ENCODE measurements at places on chromosomes 13 and 19. TPM values are rescaled to one million over a fixed set of nuclear protein-coding genes. Genes with fewer than 3 reads are reported as not detected.
A peak's percentile ranks its signal among the peaks of the same experiment; 100 is the strongest.

DNA sequence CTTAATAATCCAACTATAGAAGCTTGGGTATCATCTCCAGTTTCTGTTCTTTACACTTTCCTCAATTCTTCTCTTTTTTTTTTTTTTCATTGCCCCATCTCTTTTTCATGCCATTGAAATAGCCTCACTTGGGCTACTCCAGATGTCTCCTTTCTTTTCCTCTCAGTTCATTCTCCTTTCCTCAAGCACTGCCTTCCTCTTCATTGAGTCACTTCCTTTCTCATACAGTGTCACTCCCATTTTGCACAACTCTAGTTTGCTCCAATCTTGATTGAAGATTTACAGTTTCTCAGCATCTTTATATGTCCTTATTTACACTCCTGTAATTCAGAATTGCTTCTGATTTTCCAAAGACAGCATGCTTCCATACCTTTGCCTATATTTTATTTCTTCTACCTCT lies 61.3 kb downstream of the IPO5 start:
- peaks cover 53% of the 10 kb centered on the region for H3K36me3 ChIP-seq
- no peak for DNase-seq
- H3K4me1 ChIP-seq: no peaks in the 10 kb centered on the region

DNA sequence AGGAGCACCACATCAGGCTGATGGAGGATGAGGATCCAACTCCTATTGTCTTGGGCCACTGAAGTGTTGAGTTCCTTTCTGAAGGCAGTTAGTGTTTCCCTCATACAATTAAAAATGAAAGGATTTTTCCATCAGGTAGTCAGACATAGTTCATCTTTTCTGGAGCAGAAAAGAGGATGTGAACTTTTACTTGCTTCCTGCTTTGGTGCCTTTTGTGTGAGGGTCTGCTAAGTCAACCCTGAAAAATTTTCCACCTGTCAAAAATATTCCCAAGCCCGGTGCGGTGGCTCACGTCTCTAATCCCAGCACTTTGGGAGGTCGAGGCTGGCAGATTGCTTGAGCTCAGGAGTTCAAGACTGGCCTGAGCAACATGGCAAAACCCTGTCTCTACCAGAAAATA lies 43.9 kb downstream of the RGCC start:
- H3K27me3 ChIP-seq: no peaks in the 10 kb centered on the region
- H3K36me3 ChIP-seq: no peaks in the 10 kb centered on the region
- no peak for DNase-seq
- H3K27ac ChIP-seq: no peak overlapping the region

DNA sequence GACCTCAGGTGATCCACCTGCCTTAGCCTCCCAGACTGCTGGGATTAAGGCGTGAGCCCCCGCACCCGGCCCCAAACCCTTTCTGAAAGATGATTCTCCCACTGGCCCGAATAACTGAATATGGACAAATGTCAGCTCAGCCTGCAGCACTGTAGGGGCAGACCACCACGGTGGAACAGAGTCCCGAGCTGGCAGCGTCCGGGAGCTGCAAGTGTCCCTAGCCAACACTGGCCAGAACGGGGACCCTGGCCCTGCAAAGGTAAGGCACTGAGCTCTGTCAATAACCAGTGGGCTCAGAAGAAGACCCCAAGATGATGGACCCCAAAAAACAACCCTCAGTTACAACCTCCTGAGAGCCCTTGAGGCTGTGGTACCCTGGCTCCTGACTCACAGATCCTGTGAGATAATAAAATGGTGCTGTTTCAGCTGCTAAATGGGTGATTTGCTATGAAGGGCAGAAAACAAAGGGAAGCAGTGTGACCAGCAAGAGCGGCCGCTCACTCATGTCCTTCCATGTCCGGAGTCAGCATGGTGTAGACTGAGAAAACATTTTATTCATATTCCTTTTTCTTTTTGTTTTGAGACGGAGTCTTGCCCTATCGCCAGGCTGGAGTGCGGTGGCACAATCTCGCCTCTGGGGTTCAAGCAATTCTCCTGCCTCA lies 1.6 kb downstream of the LSM7 start:
- peaks cover 14% of the 10 kb centered on the region for H3K36me3 ChIP-seq
- H3K4me1 ChIP-seq: peaks cover 47% of the 10 kb centered on the region

- peaks cover 11% of the 10 kb centered on the region for H3K4me1 ChIP-seq
- DNase-seq: no peak
- H3K4me3 ChIP-seq: peak overlapping the region; percentile 70
- peaks cover 28% of the 10 kb centered on the region for H3K27me3 ChIP-seq
- no peak overlapping the region for H3K27ac ChIP-seq
Observed at GRCh38 chr19:33819880-33820781, 23.5 kb downstream of the KCTD15 start.

GRCh38 chr19:12843999-12844732 lies 5.9 kb downstream of the MAST1 start:
- peaks cover 56% of the 10 kb centered on the region for H3K27me3 ChIP-seq
- no peak overlapping the region for H3K4me3 ChIP-seq
- H3K36me3 ChIP-seq: no peaks in the 10 kb centered on the region
- H3K4me1 ChIP-seq: peaks cover 16% of the 10 kb centered on the region

DNA sequence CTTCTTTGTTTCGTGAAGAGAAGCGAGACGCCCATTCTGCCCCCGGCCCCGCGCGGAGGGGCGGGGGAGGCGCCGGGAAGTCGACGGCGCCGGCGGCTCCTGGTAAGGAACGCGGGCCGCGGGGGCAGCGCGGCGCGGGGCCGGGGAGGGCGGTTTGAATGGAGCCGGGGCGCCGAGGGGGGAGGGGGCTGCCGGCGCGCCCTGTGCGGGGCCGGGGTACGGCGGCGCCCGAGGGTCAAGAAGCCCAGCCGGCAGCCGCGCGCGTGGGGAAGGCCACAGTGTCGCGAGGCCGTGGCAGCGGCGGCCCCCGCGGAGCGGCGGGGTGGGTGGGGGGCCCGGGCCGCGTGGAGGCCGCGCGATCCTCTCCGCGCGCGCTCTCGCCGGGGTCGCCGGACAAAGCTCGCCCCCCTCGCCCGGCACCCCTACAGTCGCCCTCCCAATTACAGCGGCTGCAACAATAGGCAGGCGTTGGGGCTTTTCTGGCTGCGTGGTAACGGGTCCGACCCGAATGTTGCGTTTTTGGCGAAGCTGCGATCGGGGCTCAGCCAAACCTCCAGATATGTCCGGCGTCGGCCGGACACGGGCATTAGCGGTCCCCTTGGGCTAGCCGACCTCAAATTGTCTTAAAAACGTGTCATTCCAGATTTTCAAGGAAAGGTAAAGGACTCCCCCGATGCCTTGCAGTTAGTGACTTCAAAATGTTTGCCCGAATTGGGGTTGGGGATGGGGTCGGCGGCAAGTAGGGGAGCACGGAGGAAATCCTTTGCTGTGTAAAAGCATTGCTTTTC lies 437 bp downstream of the SMARCA4 start:
- DNase-seq: no peak
- peaks cover 26% of the 10 kb centered on the region for H3K4me1 ChIP-seq
- H3K4me3 ChIP-seq: peak overlapping the region; percentile 89

DNA sequence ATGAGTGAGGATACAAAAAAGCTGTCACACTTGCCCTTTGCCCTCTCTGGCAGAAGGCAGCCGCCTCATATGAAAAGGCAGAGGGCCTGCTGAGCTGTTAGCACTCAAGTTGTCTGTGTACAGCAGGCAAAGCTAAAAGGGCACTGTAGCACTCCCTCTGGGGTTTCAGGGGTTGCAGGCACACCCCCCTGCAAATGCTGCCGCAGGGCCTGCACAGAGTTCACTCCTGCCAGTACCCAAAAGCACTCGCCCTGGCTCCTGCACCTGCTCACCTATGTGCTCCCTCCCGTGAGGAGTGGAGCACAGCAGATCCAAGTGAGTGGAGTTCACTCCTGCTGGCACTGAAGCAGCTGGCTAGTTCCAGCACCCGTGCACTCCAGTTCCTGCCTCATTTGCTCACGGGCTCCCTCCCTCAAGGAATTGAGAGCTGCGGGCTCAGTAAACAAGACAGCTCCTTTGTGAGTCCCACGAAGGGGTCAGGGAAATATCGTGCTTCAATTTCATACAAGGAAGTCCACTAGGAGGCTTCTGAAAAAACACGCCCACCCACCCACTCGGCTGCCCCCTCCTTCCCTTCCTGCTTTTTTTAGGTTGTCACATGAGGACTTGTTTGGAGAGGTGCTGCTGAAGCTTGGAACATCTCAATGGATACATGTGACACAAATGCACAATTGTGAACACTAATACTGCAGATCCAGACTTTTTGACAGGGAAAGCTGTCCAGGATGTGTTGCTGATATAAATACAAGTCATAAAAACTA lies 9.9 kb upstream of the RCBTB2 start:
- H3K27me3 ChIP-seq: no peaks in the 10 kb centered on the region
- H3K36me3 ChIP-seq: no peaks in the 10 kb centered on the region
- no peak for DNase-seq
- H3K4me3 ChIP-seq: no peak overlapping the region

DNA sequence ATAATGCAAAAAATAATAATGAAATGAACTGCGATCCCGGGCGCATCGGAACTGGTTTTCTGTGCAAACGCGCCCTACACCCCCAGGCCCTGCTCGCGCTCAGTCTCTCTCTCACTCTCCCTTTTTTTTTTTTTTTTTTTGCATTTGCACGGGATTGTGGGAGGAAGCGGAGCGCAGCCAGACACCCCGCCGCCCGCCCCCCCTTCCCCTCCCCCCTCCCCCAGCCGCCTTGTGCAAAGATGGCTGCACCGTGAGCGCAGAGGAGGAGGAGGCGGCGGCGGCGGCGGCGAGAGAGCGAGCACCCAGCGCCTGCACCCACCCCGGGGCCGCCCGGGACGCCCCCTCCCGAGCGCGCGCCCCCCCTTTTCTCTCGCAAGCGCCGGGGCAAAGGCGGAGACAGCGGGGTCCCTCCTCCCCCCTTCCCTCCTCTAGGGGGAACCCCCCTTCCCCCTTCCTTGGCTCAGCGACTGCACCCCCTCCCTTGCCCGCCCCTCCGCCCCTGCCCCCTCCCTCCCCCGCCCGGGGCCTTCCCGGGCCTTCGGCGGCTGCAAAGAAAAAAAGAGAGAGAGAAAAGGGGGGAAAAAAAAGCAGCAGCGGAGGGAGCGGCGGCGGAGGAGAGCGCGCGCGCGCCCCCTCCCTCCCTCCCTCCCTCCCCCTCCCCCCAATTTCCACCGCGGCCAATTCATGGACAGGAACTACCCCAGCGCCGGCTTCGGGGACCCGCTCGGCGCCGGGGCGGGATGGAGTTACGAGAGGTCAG lies at the start of gene PRR12:
Gene PRR12 (plus strand): TSS at position 212 of the 760 bp plus-strand sequence. CDS start 473 bp downstream, at position 685.
- peak within 1 kb of the TSS; percentile 95 for H3K27ac ChIP-seq
- H3K36me3 ChIP-seq: no peaks in the 10 kb centered on the region
- no peaks in the 10 kb centered on the region for H3K27me3 ChIP-seq
- peak; percentile 67 for DNase-seq

DNA sequence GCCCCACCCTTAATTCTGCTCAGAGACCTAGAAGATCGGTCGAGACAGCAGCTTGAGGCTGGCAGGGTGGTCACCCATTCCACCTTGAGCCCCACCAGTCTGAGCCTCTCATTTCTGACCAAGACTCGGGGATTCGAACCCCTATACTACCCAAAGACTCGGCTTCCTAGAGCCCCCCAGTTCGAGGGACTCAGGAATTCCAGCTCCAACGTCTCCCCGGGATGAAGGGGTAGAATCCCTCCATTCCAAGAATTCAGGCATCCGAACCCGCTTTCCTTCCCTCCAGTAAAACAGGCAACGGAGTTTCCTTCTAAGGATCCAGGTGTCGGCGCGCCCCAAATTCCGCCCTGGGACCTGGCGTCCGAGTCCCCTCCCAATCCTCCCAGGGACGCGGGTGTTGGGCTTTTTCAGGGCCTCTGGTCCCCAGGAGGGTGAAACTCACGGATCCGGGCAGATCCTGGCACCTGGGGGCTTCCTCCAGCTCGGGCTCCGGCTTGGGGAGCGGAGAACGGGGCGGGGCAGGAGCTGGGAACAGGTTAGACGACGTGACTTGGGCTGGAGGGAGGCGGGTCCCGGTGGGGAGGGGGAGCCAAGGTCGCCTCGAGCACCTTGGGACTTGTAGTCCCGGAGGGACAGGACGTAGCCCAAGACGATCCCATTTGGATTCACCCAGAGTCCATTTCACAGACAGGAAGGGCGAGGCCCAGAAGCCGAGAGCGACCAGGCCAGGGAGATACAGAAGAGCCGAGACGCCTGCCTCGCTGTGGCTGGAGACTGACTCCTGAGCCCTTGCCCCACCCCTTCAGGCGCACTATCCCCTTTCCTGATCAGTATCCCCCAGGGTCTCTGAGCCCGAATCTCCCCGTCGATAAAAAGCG lies at the start of gene PPP1R13L:
Gene PPP1R13L (minus strand): TSS at position 513 of the 878 bp plus-strand sequence. CDS start 6,751 bp downstream, outside the sequence.
- peaks cover 39% of the 10 kb centered on the region for H3K4me1 ChIP-seq
- H3K27me3 ChIP-seq: peaks cover 33% of the 10 kb centered on the region
- H3K36me3 ChIP-seq: peaks cover 11% of the 10 kb centered on the region
- peak within 1 kb of the TSS; percentile 85 for H3K4me3 ChIP-seq

- DNase-seq: no peak
- no peaks in the 10 kb centered on the region for H3K27me3 ChIP-seq
- H3K4me3 ChIP-seq: no peak overlapping the region
- H3K36me3 ChIP-seq: no peaks in the 10 kb centered on the region
Observed at GRCh38 chr19:6837525-6837924, 49.9 kb upstream of the ADGRE1 start.

DNA sequence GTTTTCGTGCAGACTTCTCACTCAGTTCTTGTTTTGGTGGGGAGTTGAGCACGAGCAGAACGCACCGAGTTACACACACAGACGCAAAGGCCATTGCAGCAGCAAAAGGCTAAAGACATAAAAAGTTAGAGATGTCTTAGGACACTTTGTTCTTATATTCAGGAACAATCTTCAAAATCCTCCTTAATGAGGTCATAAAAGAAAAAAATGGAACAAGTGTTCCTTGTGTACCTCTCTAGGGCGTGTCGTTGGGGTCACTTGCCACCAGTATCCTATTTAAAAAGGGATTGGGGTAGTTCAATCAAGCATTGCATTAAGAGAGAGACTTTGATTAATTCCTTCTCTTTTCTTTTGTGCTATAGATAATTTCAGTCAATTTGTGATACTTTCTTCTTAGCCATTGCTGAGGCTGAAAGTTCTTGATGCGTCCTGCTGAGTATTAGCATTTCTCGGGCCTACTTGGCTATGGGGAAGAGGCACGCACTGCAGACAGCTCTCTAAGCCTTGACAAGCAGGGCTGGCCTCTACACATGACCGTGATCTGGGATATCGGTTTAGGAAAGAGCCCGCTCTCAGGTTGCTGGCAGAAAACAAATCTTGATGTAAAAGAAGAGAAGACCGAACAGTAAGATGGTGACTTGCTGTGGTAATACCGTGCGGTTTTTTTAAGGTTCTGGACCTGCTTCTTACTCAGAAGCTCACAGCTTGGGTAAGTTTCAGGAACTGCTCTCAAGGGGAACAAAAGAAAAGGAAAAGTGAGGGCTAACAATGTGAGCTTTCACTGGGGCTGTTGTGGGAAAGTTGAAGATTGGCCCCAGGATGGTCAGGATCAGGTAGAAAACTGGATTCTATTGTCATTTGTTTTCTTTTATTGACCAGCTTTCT lies 223.6 kb downstream of the TM9SF2 start:
- H3K36me3 ChIP-seq: no peaks in the 10 kb centered on the region
- no peaks in the 10 kb centered on the region for H3K27me3 ChIP-seq
- no peak overlapping the region for H3K4me3 ChIP-seq
- no peaks in the 10 kb centered on the region for H3K4me1 ChIP-seq
- DNase-seq: no peak
- H3K27ac ChIP-seq: no peak overlapping the region

The ZNF575 gene
- 2.6 TPM for total RNA-seq

The SIGLEC9 gene
- not detected for total RNA-seq

The PSG1 gene
- not detected for total RNA-seq

The ZNF135 gene
- 12.5 TPM for total RNA-seq

The CYP2F1 gene
- not detected for total RNA-seq

The IL11 gene
- total RNA-seq: 11.6 TPM

The FOSB gene
- total RNA-seq: 287 TPM

The NRTN gene
- 2.8 TPM for total RNA-seq

The EDNRB gene
- 3.0 TPM for total RNA-seq

The ZNF460 gene
- 76.2 TPM for total RNA-seq

Measured in mesothelial cell of epicardium (in vitro differentiated cells).